Stimulated activated CD4-positive, alpha-beta T cell treated with anti-CD3 and anti-CD28 coated beads, Interleukin-15, amount 100 ng/mL, for 1 hour (primary cell): ENCODE measurements at places on chromosomes 1 and 21.

- no peak for DNase-seq
These were observed 69.5 kb downstream of the LHX8 start for GRCh38 chr1:75203415-75204277.

DNA sequence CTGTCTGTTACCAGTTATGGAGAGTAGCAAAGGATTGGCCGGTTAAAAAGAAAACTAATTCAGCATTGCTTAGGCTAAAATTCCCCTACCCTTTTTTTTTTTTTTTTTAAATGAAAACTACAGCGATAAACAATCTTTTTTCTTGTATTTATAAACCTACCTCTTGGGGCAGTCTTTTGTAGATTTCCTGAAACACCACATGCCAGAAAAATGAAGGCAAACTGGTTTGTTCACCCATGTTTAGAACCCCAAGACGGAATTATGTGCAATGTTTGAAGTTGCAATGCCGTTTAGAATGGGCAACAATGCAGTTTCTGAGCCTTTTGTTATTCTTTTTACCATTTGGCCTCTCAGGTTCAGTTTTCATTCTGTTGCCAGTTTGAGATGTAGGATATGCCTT lies 59.1 kb downstream of the PRDM2 start:
- no peak for DNase-seq

- DNase-seq, result no peak
These were observed 69.4 kb downstream of the LRRC8D start for GRCh38 chr1:89890085-89890752.

- no peak for DNase-seq
These were observed 13.5 kb downstream of the PSRC1 start for GRCh38 chr1:109269212-109269980.

- DNase-seq, result no peak
These were observed 111.7 kb upstream of the KCNJ6 start for GRCh38 chr21:38027901-38028498.

DNA sequence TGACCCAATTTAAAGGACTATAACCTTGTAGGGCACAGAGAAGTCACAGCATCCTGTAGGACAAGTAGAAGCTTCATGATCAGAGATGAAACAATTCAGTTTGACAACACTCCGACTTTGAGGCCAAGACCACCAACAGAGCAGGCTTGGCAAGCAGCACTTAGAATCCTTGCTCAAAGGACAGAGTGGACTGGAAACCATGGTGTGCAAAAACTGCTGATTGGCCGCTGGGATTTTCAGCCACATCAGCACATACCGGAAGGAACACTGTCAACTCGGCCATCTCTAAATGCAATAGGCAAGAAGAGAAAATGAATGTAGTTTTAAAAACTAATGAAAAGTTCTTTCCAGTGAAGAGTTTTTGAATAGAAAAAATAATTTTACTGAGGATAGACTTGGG lies 92.0 kb upstream of the PRMT6 start:
- DNase-seq, result no peak
